Stimulated activated CD4-positive, alpha-beta T cell treated with anti-CD3 and anti-CD28 coated beads, TNF-alpha, amount 100 ng/mL, for 1 hour (primary cell): ENCODE measurements at places on chromosomes 5 and 9.

GRCh38 chr5:164722702-164723101 is 1217.3 kb downstream of the MAT2B start:
- no peak for DNase-seq

- DNase-seq: no peak
These were observed 50.4 kb upstream of the FAM170A start for GRCh38 chr5:119578937-119579336.

DNA sequence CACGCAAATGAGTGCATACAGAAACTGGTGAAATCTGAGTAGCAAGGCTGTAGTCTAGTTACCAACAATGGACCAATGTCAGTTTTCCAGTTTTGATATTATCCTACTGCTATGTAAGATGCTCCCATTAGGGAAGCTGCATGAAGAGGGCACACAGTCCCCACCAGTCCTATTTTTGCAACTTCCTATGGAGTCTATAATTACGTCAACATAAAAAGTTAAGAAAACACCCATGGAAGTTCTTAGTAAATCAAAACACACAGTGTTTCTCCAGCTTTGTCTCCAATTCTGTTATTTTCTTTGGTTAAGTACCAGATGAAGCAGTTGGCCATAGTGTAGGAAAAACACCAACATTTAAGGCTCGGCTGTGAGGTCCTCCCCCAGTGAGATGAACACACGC is 58.7 kb downstream of the FAT2 start:
- no peak for DNase-seq

DNA sequence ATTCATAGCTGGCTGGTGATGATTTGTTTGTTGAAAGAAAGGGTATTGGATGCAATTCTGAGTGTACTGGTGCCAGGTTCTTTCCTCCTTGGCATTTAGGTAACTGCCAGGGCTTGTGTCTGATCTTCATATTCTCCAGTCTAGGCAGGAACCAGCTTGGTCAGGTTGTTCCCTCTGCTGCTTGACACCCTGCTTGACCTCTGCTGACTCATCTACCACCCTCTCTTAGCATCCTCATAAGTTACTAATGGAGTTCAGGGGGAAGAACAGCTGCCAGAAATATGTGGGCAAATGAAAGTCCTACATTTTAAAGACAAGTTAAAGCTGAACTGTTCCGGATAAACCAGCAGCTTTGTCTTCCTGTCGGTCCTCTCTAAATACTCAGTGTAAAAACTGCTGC is 116.1 kb upstream of the TNC start:
- no peak for DNase-seq

- DNase-seq: no peak
These were observed 126.2 kb upstream of the DPYSL3 start for GRCh38 chr5:147635882-147636728.

DNA sequence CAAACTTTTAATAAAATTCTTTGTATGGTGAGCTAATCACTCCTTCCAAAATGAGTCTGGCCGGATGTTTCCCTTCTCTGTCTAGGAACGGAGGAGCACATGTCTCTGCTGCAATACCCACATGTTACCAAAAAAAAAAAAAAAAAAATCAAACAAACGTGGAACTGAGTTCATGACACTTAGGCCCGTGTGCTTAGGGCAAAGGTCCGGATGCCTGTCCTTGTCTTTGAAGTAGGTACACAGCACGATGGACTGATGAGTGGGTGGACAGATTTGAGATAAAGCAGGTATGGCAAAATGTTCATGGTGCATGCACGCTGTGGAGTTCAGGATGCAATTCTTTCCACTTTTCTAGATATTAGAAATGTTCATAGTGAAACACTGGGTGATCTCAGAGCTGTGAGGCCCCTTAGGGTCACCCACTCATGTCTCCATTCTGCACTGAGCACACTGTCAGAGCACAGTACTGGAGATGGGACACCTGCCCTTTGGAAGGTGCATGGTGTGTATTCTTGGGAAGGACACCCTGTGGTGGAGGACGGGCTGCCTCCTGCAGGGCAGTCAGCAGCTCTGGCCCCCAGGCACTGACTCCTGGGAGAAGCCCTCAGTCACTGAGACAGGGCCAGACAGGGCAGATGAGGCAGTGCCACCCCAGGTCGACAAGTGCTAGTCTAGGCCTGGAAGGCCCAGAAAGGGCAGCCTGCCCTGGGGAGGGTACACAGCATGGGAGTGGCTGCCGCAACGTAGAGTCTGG is 43.6 kb downstream of the GADD45G start:
- DNase-seq: no peak

- no peak for DNase-seq
These were observed 54.9 kb downstream of the SLC44A1 start for GRCh38 chr9:105299190-105299854.

DNA sequence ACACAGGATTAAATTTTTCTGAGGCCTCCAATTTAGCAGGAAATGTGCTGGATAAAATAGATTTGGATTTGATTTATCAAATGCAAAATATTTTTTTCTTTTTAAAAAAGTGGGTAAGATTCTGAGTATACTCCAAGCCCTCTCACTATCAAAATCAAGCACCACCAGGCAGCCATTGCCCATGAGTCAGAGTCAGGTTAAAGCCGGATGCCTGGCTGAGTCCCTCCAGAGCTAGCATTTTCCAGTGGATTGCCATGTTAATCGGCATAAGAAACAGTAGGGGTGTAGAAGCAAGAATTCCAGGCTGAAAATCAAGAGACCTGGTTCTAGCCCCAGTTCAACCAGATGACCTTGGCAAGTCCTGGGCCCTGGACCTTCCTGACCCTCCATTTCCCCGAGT is 85.3 kb downstream of the FAM114A2 start:
- DNase-seq: no peak

- DNase-seq: no peak
These were observed 181.9 kb upstream of the HMHB1 start for GRCh38 chr5:143629871-143630659.

- DNase-seq: no peak
These were observed 540.0 kb upstream of the GRAMD2B start for GRCh38 chr5:125883223-125883622.

DNA sequence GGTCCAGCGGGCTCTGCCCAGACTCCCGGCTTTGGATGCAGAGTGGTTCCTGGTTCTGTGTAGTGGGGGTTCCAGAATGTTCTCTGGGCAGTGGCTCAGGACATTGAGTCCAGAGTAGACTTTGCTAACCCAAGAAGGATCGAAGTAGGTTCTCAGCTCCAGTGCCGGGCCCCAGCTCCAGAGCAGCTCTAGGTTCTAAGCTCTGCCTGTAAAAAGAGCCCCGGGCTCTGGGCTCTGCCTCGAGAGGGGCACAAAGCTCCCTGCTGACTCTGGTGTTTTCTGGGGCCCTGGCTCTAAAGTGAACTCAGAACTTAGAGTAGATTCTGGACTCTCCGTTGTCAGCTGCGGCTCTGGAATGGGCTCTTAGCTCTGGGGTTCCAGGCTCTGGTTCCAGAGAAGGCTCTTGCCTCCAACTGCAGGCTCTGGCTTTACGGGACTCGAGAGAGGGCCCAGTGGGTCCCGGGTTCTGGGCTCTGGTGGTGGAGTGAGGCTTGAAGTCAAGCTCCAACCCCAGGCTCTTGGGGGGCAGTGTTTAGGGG is 414 bp downstream of the WDR38 start:
- DNase-seq: no peak

GRCh38 chr5:128216285-128216684 is 132.7 kb downstream of the SLC12A2 start:
- DNase-seq: no peak

- no peak for DNase-seq
These were observed 280.0 kb downstream of the ARHGAP26 start for GRCh38 chr5:143050183-143050582.

GRCh38 chr5:116062352-116062751 is 22.5 kb upstream of the COMMD10 start:
- DNase-seq: no peak

DNA sequence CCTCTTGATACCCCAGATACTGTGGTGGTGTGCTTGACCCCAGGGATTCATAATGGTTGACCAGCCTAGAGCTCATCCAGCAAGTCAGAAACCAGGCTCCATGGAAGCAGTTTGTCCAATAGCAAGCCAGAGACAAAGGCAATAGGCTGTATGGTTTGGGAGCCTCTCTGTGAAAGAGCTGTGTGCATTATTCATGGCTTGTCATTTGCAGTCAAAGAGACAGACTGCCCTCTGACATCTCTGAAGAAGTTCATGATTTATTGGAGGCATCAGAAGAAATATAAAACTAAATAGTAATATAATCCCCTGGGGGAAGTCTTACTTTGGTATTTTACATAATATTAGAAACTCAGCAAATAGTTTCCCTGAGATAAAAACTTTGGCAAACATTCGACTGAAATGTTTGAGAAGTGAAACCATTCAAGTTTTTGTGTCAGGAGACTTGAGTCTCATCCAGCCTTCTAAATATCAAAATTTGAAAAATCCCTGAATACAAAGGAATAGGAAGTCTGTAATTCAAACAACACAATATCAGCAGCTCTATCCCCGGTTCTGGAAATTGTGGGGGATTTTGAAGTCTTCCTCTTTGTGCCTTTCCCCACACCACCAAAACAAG is 250.3 kb downstream of the ZSWIM6 start:
- DNase-seq: no peak

DNA sequence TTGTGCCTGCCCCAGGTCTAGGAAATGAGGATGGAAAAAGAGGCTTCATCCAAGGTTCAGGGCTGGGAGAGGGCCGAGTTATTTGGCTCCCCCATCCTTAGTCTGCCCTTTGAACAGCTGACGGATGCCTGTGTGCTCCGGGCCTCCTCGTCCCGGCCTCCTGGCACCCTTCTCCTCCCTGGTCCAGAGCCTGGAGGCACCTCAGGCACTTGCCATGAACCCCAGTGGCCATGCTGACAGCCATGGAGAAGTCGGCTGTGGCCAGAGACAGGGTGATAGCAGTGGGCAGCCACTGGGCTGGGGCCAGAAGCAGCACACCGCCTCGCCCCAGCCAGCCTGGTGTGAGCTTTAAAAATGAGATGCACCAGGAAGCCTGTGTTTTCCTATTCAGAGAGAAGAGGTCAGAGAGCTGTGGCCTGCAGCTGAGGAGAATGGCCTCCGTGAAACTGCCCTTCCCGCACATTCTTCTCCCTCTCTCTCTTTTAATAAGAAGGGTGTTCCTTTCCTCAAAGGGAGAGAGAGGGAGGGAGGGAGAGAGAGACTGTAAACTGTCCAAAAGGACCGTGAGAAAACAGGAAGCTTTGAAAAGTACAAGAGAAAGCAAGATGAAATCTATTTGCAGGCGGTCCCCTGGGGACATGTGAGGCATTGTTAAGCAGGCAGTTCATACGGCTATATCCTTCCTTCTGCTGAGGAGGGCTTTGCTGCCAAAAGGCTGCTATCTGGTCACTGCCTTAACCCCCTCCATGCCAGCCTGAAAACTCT is 55.3 kb downstream of the ZNF366 start:
- DNase-seq: no peak

DNA sequence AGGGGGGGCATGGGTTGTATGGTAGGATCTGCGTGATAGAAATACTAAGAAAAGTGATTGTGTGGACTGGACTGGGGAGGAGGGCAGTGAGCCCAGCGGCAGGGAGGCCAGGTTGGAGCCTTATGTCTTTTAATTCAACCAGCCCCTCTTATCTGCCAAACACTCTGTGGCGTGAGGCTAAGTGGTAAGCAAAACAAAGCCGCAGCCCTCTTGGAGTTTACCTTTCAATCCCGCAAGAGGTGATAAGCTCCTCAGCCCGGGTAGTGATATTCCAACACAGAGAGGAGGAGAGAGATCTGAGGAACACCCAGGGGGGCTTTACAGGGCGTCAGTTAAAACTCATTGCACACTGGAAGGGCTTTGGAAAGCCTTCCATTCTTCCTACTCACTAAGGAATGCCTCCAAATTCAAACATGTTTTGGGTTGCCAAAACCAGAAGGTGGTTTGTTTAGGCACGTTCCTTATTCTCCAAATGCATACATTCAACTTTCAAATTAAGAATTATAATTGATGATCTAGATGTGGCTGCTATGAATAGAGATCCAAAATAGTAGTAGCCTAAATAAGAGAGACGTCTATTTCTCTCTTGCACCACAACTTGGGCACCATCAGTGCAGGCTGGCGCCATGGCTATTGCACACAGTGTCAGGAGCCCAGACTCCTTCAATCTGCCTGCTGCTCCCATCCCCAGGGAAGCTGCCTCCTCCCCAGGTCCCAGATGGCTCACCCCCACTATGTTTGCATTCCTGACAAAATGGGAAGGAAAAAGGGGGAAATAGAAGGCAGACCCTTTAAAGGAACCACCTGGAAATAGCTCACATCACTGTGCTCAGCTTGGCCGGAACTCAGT is 75.1 kb upstream of the FSTL4 start:
- DNase-seq: no peak

GRCh38 chr9:122128007-122128968 is 31.3 kb downstream of the NDUFA8 start:
- no peak for DNase-seq

- no peak for DNase-seq
These were observed 657 bp downstream of the MAT2B start for GRCh38 chr5:163506095-163506457.

- DNase-seq: no peak
These were observed 32.9 kb downstream of the ANKH start for GRCh38 chr5:14838396-14839319.

DNA sequence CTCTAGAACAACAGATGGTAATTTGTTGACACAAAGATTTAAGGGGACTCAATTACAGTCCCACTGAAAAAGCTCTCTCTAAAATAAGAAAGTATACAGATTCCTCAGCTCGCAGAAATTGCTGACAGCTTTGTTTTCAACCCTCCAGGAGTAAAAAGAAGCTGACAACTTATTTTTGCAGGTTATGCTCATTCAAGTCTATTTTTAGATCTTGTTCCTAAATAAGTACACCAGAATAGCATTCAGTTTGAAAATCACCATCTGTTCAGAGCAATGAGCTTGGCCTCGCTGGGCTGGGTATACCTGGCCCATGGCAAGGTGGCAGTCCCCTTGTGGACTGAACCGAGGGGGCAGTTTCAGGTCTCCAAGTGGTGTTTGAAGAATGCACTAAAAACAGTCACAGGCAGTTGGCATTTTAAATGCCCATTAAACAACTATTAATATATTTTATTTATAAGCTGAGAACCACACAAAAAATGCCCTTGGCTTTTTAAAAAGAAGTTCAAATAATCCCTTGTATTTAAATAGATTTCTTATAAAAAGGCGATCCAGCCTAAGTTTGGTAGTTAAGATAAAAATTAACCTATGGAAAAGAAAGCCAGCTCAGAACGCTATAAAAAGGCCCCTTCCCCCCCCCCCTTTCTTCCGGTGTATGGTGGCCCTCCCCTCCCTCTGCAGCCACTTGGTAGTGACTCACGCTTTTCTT is 169.2 kb downstream of the AUH start:
- DNase-seq: no peak

- DNase-seq: no peak
These were observed 40.2 kb upstream of the FCN1 start for GRCh38 chr9:134957945-134958227.

GRCh38 chr9:97564291-97565175 is 63.1 kb downstream of the TMOD1 start:
- DNase-seq: no peak

GRCh38 chr5:39794513-39795210 is 369.9 kb upstream of the DAB2 start:
- DNase-seq: no peak

DNA sequence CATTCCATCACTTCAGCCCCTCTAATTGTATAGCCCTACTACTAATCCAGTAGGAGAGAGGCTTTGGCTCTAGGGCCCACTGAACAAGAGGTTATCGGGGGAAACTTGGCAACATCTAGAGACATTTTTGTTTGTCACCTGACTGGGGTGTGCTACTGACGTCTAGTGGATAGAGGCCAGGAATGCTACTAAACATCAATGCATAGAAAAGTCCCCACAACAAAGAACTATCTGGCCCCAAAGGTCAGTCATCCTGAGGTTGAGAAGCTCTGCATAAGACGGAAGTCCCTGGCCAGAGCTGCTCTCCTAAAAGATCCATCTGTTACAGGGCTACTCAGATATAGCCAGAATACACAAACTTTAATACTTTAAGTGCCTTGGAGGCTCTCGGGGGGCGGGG is 570.6 kb upstream of the KLF4 start:
- no peak for DNase-seq
